ENCODE measurements at places on chromosomes 16 and 17.

GRCh38 chr16:57411362-57411976 is 6.9 kb downstream of the CCL17 start:
- DNase-seq: no peak

- peak; percentile 65 for DNase-seq
These were observed 1.2 kb downstream of the GRB2 start for GRCh38 chr17:75404223-75404730.

DNA sequence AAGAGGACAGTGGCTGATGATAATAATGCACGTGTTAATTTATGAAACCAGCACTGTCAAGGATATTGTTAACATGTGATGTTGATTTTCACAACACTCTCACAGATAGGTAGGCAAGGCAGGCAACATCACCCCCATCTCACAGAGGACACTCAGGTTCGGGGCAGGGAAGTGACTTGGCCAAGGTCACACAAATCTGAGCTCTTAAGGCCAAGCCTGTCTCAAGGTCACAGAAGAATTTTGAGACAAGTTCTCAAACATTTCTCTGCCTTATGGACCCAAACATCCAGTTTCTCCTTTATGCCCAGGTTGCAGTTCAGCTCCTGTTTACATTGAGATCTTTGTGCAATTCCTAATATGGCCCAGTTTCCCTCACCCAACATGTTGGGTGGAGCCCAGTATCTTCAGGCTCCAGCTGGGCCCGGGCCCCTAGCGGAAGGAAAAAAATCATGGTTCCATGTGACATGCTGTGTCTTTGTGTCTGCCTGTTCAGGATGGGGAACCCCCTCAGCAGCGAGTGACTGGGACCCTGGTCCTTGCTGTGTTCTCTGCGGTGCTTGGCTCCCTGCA is 1.3 kb downstream of the SLC2A4 start:
- no peak for DNase-seq

GRCh38 chr17:42760652-42761581 is at the start of gene RAMP2:
Gene RAMP2, plus strand, starts transcription at chr17:42761227. Its CDS starts 35 bp downstream, at chr17:42761262.
- no peak for DNase-seq

DNA sequence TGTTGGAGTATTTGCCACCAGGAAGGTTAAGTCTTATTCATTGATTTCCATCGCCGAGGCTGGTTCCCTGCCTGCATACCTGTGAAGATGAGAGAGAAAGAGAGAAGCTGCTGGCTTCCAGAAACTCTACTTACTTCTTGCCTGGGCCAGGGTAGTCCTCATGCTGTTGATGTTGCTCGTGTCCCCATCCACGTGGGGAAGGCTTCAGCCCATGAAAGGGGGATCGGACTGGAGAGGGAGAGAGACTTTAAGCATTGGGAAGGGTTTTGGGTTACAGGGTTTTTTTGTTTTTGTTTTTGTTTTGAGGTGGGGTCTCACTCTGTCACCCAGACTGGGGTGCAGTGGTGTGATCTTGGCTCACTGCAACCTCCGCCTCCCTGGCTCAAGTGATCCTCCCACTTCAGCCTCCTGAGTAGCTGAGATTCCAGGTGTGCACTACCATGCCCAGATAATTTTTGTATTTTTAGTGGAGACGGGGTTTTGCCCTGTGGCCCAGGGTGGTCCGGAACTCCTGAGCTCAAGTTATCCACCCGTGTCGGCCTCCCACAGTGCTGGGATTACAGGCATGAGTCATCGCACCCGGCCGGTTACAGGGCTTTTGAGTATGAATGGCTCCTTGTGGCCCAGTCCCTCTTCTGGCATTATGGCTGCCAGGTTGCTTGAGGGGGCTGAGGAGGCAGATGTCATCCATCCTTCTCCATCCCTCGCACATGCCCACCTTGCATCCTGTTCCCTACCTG is 26.6 kb downstream of the ITGB3 start:
- DNase-seq: no peak

- no peak for DNase-seq
These were observed 5.2 kb upstream of the SPATA2L start for GRCh38 chr16:89706518-89707260.

DNA sequence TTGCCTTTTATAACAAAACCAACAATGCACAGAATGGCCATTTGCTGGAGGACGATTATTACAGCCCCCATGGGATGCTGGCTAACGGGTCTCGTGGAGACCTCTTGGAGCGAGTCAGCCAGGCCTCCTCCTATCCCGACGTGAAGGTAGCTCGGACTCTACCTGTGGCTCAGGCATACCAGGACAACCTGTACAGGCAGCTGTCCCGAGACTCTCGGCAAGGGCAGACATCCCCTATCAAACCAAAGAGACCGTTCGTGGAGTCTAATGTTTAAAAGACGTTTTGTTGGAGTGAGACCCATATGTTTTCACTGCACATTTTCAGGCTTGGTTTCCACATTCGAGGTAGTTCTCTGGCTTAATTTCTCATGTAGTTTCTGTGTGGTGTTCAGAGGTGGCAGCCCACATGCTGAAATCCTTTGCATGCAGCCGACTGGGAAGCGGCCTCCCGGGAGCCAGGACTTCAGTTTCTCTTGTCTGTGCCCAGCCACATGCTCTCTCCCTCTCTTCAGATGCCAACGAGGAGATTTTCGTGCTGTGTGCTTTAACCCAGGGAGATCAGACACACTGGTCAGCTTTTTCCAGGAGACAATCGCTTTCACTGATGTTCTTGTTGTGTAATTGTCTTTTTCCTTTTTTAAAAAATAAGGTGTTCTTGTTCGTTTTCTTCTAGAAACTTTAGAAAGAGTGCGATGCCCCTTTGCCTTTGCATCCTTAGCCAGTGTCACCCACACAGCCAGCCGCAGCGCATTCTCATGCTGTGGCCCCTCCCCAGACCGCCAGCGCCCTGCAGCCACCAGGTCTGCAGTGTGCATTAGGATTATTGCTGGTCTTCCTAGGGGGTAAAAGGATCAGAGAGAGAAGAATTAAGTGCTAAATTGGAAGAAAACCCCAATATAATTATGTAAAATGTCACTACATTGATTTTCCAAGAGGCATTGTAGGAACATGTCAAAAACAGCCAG is 24.1 kb downstream of the CYB561 start:
- no peak for DNase-seq

- DNase-seq: no peak
These were observed 4.5 kb downstream of the MINK1 start for GRCh38 chr17:4837471-4838308.

GRCh38 chr17:75594499-75595283 is 7.1 kb downstream of the MYO15B start:
- DNase-seq: no peak

GRCh38 chr17:81298325-81298990 is 3.4 kb upstream of the SLC38A10 start:
- no peak for DNase-seq

- DNase-seq: no peak
These were observed 61.9 kb upstream of the CIBAR2 start for GRCh38 chr16:85173981-85174751.

- DNase-seq: peak; percentile 82
These were observed 2.7 kb downstream of the CLUAP1 start for GRCh38 chr16:3503523-3503922.

DNA sequence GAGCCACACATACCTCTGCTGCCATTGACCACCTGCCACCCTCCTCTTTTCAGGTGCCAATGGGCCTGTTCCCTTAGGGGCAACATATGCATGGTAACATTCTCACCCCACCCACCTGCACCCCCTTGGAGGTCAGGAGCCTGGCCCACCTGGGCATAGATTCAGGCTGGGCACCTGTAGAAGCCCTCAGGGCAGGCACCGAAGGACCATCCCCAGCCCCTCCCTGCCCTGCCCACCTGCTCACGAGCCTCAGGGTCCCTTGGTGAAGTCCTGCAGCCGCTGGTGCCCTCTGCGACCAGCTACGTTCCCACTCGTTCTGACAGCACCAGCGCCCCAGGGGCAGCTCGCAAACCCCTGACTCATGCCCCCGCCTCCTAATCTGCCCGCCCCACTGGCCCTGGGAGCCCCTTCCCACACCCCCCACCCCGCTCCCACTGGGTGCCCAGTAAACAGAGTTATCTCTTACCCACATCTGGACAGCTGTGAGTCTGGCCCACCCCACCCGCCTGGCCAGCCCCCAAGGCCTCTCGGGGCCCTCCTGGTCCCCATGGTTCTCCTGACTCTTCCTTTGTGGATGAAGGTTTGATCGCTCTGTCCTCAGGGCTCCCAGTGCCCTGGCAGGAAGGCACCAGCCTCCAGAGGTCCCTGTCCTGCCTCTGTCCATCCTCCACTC is at the start of gene SLC4A1:
SLC4A1 (minus strand) TSS at position 318 of the 673 bp plus-strand sequence. CDS start 5,269 bp downstream, outside the sequence.
- DNase-seq: no peak

GRCh38 chr17:74386386-74386785 is 19.1 kb downstream of the GPR142 start:
- no peak for DNase-seq

DNA sequence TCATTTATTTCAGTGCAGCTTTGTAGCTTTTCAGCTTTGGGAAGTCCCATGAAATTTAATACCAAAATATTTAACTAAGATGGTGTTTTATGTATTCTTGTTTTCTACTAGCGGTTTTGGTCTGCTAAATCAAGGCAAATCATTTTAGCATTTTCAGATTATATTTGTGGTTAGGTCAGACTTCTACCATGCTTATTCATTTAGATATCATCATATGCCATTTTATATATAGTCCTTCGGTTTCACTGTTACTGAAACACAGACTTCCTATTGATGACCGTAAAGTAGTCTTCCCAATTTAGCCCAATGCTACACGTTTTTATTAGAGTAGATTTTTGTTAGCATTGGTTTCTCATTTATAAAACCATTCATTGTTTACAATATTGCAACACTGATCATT is 5.5 kb downstream of the DYNLRB2 start:
- DNase-seq: no peak

GRCh38 chr17:67183531-67183930 is 61.5 kb downstream of the HELZ start:
- DNase-seq: no peak

- no peak for DNase-seq
These were observed 37.3 kb upstream of the FA2H start for GRCh38 chr16:74811911-74812310.
